PC-9 (cell line): ENCODE measurements at places on chromosomes 4 and X. TPM values are rescaled to one million over a fixed set of nuclear protein-coding genes. Genes with fewer than 3 reads are reported as not detected.

GRCh38 chrX:150844016-150844415 is 54.5 kb downstream of the CD99L2 start:
- DNase-seq = peak; percentile 50

- no peak for DNase-seq
These were observed 1.5 kb downstream of the MRFAP1 start for GRCh38 chr4:6641971-6642320.

Gene ARX
- total RNA-seq = not detected in 2 replicates

DNA sequence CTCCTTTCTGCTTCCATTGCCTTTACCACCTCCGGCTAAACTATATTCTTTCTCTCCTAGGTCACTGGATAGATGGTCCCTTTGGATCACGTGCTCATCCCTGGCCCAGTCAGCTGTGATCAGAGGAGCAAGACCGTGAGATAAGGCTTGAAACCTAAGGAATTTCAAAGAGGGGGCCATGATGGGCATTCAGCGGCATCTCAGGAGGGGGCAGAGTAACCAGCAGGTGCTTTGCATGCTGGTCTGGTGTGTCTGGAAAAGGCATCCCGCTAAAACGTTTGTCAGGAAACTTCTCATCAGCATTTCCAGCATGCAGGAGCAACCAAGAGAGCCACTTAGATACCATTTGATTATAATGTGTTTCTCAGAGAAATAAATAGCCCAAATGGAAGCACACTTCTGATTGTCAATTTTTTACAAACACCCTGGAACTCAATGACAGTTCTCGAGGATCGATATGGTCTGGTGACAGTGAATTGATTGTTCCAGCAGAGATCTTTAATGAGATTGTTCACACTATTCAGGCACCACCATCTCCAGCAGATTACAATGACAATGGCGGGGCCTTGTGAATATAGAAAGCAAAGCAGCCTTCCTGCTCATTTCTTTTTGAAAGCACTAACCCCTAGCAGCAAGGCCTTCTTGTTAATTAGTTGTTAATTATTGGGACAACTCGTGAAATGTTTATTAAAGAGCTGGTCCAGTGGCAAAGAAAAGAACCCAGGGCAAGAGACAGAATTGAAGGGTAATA is 327.1 kb downstream of the PTTG2 start:
- no peak for DNase-seq

DNA sequence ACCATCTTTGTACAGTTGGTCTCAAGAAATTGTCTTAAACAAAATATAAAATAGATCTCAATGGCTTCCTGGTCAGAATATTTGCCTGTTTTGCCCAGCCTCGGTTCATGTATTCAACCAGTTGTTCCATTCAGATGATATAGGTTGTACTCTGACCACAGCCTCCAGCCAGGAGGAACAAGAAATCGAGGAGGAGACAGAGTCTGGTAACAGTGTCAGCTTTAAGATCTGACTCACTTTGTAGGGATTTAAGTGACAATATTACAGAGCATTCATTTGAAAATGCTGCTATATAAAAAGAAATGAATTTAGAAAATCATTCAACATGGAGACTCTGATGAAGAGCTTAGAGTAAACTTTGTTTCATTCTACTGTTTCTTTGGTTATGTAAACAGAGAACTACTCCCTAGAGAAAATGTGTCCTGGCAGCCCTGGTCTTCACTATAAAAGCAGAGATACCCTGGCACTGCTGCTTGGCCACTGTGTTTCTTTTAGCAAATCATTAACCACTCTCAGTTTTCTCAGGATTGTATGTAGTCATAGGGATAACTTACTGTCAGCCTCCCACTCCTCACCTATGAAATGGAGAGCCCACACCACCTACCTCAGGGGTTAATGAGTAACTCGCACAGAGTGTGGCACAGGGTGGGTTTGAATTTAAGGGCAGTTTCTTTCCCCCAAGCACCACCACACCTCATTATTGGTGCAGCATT is 53.5 kb downstream of the PAGE2 start:
- no peak for DNase-seq

DNA sequence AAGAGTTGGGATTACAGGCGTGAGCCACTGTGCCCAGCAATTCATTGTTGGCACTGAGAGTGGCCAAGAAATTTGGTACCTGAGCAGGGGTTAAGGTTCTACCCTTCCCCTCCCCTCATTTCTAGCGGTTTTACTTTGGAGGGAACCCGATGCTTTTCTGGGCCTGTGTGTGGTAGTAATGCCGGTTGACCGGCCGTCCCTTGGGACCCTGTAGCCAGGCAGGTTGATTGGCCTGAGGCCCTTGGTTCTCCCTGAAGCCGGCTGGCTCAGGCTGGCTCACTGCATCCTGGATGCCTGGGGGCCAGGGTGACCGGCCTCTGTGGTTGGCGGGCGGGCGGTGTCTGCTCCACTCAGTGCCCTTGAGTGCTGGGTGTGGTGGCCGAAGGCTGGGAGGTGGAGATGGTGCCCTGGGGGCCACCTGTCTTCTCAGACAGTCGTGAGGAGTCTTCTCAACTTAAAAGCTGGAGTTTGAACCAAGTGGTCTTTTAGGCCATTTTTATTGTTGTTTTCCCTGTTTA is 45.6 kb downstream of the RGS12 start:
- DNase-seq = no peak

Gene OPRPN
- not detected in 2 replicates for total RNA-seq
